PC-3 (cell line): ENCODE measurements at places on chromosomes 1 and 21. TPM values are rescaled to one million over a fixed set of nuclear protein-coding genes. Genes with fewer than 3 reads are reported as not detected.

- no peak for DNase-seq
Measured at GRCh38 chr1:7410156-7410555, 360.9 kb upstream of the VAMP3 start.

DNA sequence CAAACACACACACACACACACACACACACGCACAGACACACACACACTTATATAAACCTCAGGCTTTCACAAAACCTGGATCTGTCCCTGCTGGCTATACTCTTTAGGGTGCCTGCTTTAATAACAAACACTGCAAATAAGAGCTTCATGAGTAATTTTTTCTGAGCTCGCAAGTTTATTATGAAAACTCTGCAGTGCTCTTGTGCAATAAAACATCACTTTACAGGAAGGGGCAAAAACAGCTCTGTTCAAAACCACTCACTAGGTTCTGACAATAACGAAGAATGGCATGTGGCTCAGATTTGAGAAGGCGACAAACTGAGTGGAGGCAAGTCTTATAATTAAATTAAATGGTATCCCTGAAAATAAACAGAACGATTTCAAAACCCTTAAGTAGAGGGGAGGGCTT, 42.6 kb upstream of the CTPS1 start:
- DNase-seq = no peak

GRCh38 chr1:234398849-234399381, 25.7 kb downstream of the COA6 start:
- DNase-seq = peak; percentile 24

- DNase-seq = peak; percentile 28
Measured at GRCh38 chr1:78075621-78076020, 29.9 kb downstream of the GIPC2 start.

GRCh38 chr21:44695184-44695583, 1.8 kb upstream of the KRTAP10-12 start:
- no peak for DNase-seq

GRCh38 chr1:1529321-1529720, 11.1 kb downstream of the TMEM240 start:
- no peak for DNase-seq

DNA sequence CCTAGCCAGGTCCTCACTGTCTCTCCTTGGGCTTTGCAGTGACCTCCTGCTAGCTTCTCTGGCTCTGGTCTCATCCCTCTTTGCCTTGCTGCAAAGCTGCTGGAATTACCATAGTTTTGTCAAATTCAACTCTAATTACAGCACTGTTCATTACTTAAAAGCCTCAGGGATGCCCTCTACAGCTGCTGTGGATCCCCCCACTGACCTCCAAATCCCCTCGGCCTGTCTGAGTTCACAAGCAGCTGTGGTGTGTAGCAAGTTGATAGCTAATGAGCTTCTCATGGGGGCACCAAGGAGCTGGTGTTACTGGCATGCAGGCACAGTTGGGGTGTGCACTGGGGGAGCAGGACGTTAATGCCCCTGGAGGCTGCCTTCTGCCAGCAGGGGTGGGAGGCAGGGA, 24.8 kb downstream of the NIPAL3 start:
- DNase-seq = no peak

GRCh38 chr1:230870916-230871315, 2.6 kb upstream of the C1orf198 start:
- DNase-seq = no peak

Gene F13B
- not detected in 2 replicates for total RNA-seq
